ENCODE measurements at places on chromosomes 7 and 10.

DNA sequence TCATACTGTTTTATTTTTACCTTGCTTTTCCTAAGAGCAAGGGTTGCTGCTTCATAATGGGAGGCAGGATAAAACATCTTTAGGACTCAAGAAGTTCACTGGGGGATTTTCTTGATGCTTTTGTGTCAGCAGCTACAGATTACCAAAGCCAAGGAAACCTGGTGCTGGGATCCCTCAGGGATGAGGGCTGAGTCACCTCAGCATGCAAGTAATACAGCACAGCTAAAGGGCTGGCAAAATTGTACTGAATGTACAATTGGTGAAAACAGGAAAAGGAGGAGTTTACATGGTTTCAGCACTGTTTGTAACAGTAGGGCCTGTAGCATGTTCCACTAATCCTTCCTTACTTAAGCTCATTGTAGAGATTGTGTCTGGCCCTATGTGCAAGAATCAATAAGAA is 1056.8 kb downstream of the SORCS1 start:
- DNase-seq: no peak

GRCh38 chr10:34824870-34825269 is 9.8 kb upstream of the PARD3 start:
- DNase-seq: no peak

DNA sequence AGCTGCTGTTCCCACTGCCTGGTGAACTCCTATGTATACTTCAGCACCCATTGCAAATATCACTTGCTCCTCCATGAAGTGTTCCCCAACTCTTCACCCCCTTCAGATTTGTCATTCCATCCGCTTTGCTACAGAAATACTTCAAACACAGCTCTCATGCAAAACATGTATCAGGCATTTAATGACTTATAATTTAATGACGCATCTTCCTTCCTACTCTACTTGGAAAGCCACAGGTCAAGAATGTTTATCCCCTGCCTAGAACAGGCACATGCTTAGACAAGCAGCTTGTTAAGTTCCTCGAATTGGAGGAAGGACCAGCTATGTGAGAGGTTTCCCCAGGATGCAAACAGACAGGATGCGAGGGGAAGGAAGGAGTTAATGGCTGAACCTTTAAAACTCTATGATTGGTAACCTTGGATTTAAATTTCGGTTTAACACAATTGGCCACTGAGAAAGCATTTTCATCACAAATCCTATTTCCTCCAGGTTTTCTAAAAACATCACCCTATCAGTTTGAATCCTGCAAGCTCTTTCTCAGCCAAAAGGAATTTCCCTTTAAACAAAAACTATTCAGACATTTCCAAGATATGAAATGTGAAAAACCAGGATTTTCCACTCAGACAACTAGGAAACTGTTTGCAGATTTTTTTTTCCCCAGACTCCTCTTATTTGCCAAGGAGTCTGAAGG is 11.5 kb downstream of the CREB3L2 start:
- no peak for DNase-seq

- no peak for DNase-seq
Observed at GRCh38 chr7:130435311-130435854, 5.4 kb downstream of the CEP41 start.

GRCh38 chr10:79409038-79409725 is 36.2 kb downstream of the ZCCHC24 start:
- DNase-seq: no peak

DNA sequence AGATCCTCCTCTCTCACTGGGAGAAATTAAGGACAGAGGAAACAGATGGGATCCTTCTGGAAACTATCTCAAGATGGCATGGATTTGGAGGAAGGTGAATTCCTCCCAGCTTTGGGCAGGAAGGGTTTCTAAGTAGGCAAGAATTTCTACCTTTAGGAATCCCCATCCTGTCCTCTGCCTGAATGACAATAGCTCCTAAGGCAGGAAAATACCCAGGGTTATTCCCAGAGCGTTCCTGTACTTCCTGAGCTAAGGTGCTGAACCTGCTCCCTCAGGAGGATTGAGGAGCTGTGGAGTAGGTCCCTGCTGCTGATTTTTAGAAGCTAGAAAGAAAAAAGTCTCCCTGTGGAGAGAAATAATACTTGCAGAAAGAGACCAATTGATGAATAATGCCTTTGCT is 568 bp downstream of the MGAM2 start:
- no peak for DNase-seq

DNA sequence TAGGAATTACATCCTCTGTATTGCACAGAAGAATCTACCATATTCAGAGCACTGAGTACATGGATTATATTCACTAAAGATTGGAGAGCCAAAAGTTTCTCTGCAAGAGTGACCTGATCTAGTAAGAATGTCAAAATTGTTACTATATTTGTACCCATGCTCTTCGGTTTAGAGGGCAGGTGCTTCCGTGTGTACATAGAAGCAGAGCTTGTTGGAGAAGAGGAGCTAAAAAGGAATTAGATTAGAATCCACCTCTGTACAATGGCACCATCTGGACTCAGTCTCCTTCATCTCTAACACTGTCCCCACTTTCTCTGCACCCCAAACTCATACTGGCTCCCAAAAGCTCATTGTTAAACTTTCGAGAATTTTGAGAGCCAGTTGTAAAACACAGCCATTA is 8.3 kb downstream of the CALD1 start:
- no peak for DNase-seq

DNA sequence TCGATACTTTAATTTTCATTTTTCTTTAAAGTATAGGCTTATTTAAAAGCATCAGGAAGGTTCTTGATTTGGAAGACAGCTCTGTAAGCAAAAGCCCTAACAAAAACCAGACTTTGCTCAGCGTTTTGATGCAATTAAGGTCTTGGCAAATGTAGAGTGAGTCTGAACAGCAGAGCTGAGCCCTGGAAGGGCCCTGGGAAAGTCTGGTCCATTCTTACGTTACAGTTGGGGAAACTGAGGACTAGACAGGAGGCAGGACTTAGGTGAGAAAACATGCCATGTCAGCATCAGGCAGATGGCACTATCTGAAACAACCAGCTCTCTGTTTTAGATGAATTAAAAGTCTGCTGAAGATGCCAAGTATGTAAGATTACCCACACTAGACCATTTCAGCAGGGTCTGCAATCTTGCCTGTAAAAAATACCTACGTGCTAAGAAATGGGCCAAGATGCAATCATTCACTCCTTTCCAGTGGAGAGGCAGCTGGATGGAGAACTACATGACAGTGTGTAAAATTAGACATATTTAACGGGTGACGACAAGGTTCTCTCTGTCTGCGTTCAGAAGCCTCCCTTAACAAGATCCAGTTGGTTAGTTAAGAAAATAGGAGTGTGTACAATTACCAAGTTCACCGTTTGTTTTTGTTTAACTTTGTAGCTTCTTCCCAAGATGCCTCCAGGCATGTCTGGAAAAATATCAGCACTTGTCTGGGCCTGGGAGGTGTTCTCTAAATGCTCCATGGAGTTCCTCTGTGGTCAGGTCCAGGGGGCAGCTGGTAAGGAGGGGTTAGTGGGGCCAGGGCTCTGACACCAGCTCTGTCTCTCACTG is 502.3 kb upstream of the ZMIZ1 start:
- no peak for DNase-seq

GRCh38 chr10:12501324-12501723 is 152.0 kb downstream of the CAMK1D start:
- DNase-seq: no peak

DNA sequence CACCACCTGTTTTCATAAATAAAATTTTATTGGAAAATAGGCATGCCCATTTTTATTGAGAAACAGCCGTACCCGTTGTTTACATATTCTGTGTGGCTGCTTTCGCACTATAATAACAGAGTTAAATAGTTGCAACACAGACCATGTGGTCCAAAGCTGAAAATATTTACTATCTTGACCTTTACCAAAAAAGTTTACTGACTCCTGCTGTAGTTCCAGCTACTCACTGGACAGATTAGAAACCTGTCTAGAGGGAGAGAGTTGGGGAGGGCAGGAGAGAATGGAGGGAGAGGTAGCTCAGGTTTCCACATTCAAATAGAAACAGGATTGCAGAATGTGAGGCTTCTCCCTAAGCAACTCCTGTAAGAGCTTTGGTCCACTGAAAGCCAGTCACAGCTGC is 55.1 kb upstream of the GLCCI1 start:
- DNase-seq: no peak

- DNase-seq: no peak
Observed at GRCh38 chr10:79055892-79056291, 12.9 kb upstream of the ZMIZ1 start.

GRCh38 chr10:110774069-110775019 is 97.4 kb upstream of the PDCD4 start:
- no peak for DNase-seq

GRCh38 chr10:88934900-88935672 is 17.5 kb downstream of the ACTA2 start:
- no peak for DNase-seq

GRCh38 chr7:85004402-85004801 is 182.5 kb downstream of the SEMA3D start:
- no peak for DNase-seq

DNA sequence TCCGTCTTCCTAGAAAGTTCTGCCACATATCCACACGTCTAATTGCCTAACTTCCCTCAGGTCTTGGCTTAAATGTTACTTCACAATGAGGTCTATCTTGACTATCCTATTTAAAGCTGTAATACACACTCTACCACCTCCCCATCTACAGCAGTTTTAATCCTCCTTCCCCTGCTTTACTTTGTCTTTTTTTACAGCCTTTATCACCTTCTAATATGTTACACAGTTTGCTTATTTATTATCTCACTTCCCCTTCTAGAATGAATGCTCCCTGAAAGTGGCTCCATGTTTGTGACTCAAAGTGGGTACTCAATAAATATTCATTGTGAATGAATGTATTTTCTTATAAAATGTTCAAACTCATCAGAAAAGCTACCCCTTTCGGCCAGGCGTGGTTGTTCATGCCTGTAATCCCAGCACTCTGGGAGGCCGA is 13.6 kb upstream of the MICU1 start:
- no peak for DNase-seq

DNA sequence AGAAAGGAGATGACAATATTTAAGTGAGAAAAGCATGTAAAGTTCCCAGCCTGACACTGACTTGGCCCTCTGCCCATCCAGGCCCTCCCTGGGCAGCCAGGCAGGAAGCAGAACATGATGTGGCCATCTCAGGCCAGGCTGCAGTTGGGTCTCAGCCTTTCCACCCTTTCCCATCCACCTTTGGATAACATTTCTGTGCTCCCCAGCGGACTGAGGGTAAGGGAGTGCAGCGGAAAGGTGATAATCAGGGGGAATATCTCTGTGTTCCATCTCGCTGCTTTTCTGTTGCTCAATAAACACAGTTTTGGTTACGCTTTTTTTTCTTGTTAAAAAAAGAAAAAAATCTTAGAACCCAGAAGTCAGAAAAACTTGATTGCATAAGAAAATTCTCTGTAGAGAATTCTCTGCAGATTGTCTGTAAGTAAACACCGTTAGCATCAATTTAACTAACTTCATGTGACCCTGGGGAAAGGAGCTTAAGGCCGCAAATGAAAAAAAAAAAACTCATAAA is 37.2 kb upstream of the TARP start:
- DNase-seq: no peak

DNA sequence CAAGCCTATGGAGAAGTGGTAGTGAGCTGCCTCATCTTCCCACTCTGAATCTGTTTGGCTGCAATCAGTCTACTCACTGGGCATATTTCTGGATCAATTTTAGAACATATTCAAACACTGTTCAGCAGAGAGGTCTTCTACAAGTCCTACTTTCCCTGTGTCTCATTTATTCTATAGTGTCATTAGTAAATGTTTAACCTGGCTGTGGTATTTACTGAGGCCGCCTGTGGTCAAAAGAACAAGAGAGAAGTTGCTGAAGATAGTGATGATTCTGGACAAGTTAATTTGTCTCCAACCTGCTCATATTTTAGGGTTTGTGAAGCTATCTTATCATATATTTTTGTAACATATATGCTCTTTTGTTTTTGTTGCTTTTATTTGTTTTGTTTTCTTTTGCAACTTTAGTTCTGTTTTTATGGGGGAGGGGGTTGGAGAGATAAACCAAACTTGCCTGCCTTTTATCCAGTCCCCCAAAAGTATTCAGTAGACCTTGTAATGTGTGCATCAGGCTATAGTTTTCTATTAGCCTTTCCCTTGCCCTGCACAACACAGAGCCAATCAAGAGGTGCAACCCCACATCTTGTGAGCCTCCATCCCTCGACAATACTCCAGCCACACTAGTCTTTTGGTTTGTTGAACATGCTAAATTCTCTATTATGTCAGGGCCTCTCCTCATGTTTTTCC is 362.8 kb upstream of the MBL2 start:
- no peak for DNase-seq

- DNase-seq: no peak
Observed at GRCh38 chr7:52842202-52842900, 193.1 kb upstream of the POM121L12 start.

DNA sequence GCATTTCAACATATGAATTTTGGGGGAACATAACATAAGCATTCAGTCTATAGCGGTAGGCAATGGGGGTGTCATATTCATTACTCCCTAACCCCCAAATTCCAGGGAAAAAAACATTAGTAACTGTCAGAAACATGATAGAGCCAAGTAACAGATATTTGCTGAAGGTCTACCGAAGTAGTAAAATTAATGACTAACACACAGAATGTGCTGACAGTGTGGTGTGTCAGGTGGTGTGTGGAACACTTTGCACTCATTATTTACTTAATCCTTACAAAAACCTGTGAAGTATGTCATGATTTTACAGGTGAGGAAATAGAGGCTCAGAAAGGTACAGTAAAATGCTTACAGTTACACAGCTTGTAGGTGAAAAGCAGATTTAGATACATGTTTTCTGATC is 85.4 kb upstream of the RHOBTB1 start:
- no peak for DNase-seq

- DNase-seq: no peak
Observed at GRCh38 chr10:133110133-133110532, 22.4 kb downstream of the ADGRA1 start.

DNA sequence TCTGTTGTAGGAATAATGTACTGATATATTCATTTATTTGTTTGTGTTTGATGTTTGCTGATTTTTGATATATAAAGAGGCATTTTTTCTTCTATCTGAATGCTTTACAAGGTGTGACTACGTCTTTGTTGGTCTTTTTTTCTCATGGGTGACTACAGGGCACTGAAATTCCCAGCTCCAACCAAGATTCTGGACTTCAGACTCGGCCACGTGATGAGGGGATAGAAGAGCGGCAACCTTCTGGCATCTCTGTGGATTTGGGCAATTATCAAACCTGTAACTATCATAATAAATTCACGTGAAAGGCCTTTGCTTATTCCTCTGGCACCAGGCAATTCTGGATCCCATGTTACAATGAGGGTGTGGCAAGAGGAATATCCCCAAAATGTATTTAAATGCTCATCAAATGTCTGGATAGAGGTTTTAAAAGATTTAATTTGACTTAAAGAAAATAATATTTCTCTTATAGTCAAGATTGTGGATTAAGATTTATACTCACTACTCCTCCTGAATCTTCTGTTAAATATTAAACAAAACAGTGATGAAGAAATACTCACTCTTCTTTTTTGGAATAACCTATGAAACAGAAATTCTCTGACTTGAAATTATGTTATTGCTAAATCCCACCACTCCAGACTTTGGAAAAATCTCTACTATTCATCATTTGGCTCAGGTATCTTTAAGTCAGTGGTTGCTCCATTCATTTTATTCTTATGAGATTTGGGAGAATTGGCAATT is 276.3 kb downstream of the GPR37 start:
- no peak for DNase-seq

All from renal cortex interstitium (tissue), 15 donors.